Endothelial cell (in vitro differentiated cells): ENCODE measurements at places on chromosomes 1 and 21.
A peak's percentile ranks its signal among the peaks of the same experiment; 100 is the strongest.

DNA sequence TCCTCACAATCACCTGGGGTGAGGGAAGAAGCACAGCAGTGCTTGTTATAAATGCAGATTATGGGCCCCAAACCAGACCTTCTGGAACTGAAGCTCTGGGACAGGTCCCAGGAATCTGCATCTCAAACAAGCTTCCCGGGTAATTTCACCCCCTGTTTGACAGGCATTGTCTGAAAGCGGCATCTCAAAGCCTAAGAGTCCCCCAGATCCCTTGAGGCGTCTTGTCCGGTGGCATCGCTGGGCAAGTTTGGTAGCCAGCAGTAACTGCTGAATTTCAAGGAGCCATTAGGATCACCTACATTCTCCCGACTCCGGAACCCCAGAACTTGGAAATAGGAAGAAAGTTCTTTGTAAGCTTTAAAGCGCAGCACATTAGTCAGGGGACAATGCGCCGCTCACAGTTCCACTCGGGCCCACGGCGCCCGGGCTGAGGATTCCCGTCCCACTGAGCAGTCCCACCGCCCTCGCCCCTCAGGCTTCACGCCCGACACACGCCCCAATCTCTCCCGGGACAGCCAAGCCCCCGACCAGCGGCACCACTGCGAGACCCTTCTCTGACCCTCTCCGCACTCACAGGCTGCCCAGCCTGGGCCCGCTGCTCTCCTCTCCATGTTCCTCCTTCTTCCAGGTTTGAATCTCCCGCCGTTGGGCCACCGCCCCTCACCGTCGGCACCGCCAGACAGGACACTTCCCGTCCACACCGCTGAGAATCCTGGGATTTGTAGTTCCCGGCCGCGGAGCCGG is at the start of gene IQGAP3:
TSS of gene IQGAP3 (minus strand) at position 647 of the 744 bp plus-strand sequence. CDS start at position 611, 36 bp downstream.
- peak within 1 kb of the TSS; percentile 92 for H3K4me3 ChIP-seq
- peaks cover 21% of the 10 kb centered on the region for H3K4me1 ChIP-seq
- peaks cover 3% of the 10 kb centered on the region for H3K27me3 ChIP-seq
- DNase-seq = peak; percentile 87
- no peak within 1 kb of the TSS for H3K27ac ChIP-seq

- no peak overlapping the region for H3K4me3 ChIP-seq
- no peaks in the 10 kb centered on the region for H3K36me3 ChIP-seq
- H3K27me3 ChIP-seq = no peaks in the 10 kb centered on the region
- H3K4me1 ChIP-seq = peaks cover 41% of the 10 kb centered on the region
Measured at GRCh38 chr1:108041360-108042142, 76.6 kb upstream of the VAV3 start.

GRCh38 chr1:205998457-205999241 is 4.5 kb downstream of the RAB7B start:
- no peak overlapping the region for H3K27ac ChIP-seq
- H3K27me3 ChIP-seq = peaks cover 2% of the 10 kb centered on the region
- DNase-seq = no peak

DNA sequence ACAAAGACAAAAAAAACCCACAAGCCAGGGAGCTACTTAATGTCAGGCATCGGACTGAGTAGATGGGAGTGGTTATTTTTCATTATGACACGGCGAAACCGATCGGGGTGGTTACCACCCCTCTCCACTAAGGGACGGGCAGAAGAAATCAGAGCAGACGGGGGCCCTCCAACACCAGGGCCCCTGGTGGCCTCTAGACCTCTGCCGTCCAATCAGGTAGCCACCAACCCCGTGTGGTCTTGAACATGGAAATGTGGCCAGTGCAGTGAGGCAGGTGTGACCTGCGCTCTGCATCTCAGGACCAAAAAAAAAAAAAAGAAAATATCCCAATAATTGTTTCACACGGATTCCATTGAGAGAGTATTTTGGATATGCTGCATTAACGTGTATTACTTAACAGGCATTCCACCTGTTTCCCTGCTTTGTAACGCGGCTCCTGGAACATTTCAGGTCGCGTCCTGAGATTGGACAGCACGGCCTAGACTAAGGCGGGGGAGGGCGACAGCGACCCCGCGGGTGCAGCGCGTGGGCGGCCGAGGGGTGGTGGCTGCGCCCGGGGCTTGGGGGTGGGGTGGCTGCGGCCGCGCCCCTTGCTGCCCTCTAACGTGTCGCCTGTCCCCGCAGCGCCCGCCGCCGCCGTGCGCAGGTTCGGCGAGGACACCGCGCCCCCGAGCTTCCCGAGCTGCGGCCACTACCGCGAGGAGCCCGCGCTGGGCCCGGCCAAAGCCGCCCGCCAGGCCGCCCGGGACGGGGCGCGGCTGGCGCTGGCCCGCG is 48.3 kb downstream of the SIM2 start:
- peak; percentile 31 for DNase-seq
- peaks cover 35% of the 10 kb centered on the region for H3K4me1 ChIP-seq
- peaks cover 19% of the 10 kb centered on the region for H3K27me3 ChIP-seq
- H3K36me3 ChIP-seq = peaks cover 20% of the 10 kb centered on the region
- peak overlapping the region; percentile 70 for H3K27ac ChIP-seq

- H3K27ac ChIP-seq = no peak overlapping the region
- H3K4me1 ChIP-seq = peaks cover 33% of the 10 kb centered on the region
- no peaks in the 10 kb centered on the region for H3K36me3 ChIP-seq
- no peak for DNase-seq
- peaks cover 8% of the 10 kb centered on the region for H3K27me3 ChIP-seq
Measured at GRCh38 chr1:44830900-44831304, 12.2 kb downstream of the PTCH2 start.

DNA sequence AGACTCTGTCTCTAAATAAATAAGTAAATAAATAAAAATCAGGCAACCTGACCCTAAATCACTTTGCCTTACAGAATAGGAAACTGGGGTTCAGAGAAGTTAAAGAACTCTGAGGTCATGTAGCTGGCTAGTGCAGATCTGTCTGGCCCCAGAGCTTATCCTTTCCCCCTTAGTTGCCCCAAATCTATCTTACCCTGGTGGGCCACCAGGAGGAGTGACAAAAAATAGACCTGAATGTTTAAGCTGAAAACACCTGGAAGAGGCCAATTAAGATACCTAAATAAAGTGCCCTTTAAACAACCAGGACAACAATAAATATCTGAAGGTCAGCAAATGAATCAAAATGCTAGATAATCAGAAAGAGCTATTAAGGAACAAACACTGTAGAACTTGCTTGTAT is 59.7 kb downstream of the TEX35 start:
- no peak for DNase-seq
- no peak overlapping the region for H3K27ac ChIP-seq
- H3K27me3 ChIP-seq = no peaks in the 10 kb centered on the region
- no peak overlapping the region for H3K4me3 ChIP-seq
- no peaks in the 10 kb centered on the region for H3K36me3 ChIP-seq
- H3K4me1 ChIP-seq = no peaks in the 10 kb centered on the region

- no peak overlapping the region for H3K4me3 ChIP-seq
- no peak for DNase-seq
- peaks cover 9% of the 10 kb centered on the region for H3K27me3 ChIP-seq
- peak overlapping the region; percentile 96 for H3K27ac ChIP-seq
- peaks cover 36% of the 10 kb centered on the region for H3K4me1 ChIP-seq
- H3K36me3 ChIP-seq = no peaks in the 10 kb centered on the region
Measured at GRCh38 chr1:51569284-51570062, 47.4 kb upstream of the OSBPL9 start.

- no peak overlapping the region for H3K27ac ChIP-seq
- no peak for DNase-seq
- peaks cover 9% of the 10 kb centered on the region for H3K36me3 ChIP-seq
- peaks cover 7% of the 10 kb centered on the region for H3K4me1 ChIP-seq
- H3K4me3 ChIP-seq = no peak overlapping the region
Measured at GRCh38 chr1:239856924-239857323, 234.8 kb upstream of the FMN2 start.

DNA sequence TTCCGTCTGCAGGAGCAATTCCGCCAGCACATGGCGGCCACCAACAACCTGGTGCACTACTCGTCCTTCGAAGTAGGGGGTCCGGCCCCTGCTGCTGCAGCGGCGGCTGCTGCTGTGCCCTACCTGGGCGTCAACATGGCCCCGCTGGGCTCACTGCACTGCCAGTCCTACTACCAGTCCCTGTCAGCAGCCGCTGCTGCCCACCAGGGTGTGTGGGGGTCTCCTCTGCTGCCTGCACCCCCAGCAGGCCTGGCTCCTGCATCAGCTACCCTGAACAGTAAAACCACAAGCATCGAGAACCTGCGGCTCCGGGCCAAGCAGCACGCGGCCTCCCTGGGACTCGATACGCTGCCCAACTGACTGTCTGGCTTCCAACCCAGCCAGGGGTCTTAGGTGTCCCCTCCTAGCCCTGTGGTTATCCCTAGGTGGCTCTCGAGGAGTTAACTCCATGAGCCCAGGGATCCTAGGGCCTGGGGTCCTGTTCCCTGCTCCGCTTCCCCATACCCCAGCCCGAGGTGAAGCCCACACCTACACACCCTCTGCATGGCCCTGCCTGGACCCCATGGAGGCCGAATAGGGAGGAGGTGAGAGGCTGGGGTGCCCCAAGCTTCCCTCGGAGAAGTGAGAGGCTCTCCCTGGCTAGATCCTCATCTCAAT is 22.6 kb downstream of the DMBX1 start:
- H3K4me3 ChIP-seq = no peak overlapping the region
- peaks cover 12% of the 10 kb centered on the region for H3K4me1 ChIP-seq
- H3K27me3 ChIP-seq = peaks cover 10% of the 10 kb centered on the region

DNA sequence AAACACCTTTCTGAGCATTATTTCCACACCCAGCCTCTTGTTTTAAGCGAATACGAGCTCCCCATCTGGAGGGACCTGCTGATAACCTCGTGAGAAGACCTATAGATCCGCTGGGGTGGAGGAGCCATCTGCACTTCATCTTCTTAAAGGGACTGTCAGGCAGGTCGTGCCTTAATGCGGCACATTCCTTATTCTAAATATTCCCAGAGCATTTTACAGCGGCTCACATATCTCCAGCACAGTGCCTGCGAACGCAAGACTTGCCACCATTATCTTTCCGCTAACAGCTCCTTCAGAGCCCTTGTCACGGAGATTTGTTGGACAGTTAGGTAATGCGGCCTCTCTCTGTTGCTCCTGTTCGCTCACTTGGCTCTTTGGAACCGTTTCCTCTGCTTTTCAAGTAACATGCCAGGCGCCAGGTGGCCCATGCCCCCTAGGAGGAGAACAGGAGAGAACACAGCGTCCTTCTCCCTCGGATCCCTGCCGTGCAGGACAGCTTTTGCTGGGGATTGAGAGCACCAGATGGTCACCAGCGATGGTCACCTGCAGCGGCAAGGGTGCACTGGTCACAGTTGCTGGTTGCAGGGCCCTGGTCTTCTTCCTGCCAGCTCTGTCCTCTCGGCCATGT is 162.4 kb downstream of the PGBD5 start:
- H3K36me3 ChIP-seq = peaks cover 19% of the 10 kb centered on the region
- no peaks in the 10 kb centered on the region for H3K4me1 ChIP-seq
- H3K27ac ChIP-seq = no peak overlapping the region
- H3K4me3 ChIP-seq = no peak overlapping the region
- DNase-seq = no peak
- H3K27me3 ChIP-seq = no peaks in the 10 kb centered on the region

GRCh38 chr1:38579056-38579455 is 280.5 kb downstream of the RRAGC start:
- no peaks in the 10 kb centered on the region for H3K36me3 ChIP-seq
- H3K27ac ChIP-seq = no peak overlapping the region
- H3K27me3 ChIP-seq = peaks cover 6% of the 10 kb centered on the region
- no peak overlapping the region for H3K4me3 ChIP-seq

- no peak overlapping the region for H3K4me3 ChIP-seq
- H3K27me3 ChIP-seq = no peaks in the 10 kb centered on the region
- H3K4me1 ChIP-seq = no peaks in the 10 kb centered on the region
- no peak for DNase-seq
Measured at GRCh38 chr1:20090119-20090518, 20.1 kb downstream of the PLA2G5 start.

DNA sequence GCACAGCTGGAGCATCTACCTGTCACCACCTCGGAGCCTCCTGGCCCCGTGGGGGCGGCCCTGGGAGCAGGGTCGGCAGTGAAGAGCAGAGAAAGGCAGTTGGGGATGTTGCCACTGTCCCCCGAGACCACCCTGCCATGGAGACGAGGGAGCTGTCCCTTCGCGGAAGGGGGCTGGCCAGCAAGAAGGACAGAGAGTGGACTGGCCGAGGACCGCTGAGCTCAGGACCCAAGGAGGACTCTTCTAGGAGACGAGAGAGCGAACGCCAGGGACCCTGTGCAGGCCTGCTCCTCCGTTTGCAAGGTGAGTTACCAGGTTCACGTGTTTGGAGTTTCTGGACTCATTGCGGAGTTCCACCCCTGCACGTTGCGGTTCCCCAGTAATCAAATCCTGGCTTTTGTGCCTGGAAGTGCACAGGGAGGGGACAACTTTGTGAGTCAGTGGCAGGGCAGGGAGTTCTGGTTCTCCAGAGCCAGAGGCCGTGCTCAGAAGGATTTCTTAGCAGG is 5.6 kb upstream of the POFUT2 start:
- peaks cover 4% of the 10 kb centered on the region for H3K36me3 ChIP-seq
- no peak overlapping the region for H3K27ac ChIP-seq
- no peak for DNase-seq
- peaks cover 3% of the 10 kb centered on the region for H3K27me3 ChIP-seq
- peaks cover 11% of the 10 kb centered on the region for H3K4me1 ChIP-seq
- H3K4me3 ChIP-seq = no peak overlapping the region

GRCh38 chr21:35086357-35086756 is 37.3 kb upstream of the RUNX1 start:
- no peaks in the 10 kb centered on the region for H3K27me3 ChIP-seq
- no peak for DNase-seq
- no peaks in the 10 kb centered on the region for H3K36me3 ChIP-seq
- H3K27ac ChIP-seq = peak overlapping the region; percentile 62
- no peak overlapping the region for H3K4me3 ChIP-seq

- peaks cover 25% of the 10 kb centered on the region for H3K27me3 ChIP-seq
- H3K4me3 ChIP-seq = peak overlapping the region; percentile 98
- H3K4me1 ChIP-seq = peaks cover 68% of the 10 kb centered on the region
Measured at GRCh38 chr1:228085287-228085951, 2.9 kb downstream of the ARF1 start.

GRCh38 chr21:44300262-44300959 is 558 bp downstream of the PFKL start:
- peaks cover 5% of the 10 kb centered on the region for H3K27me3 ChIP-seq
- H3K27ac ChIP-seq = no peak overlapping the region
- peak overlapping the region; percentile 73 for H3K4me3 ChIP-seq
- peak; percentile 57 for DNase-seq
- peaks cover 9% of the 10 kb centered on the region for H3K4me1 ChIP-seq

DNA sequence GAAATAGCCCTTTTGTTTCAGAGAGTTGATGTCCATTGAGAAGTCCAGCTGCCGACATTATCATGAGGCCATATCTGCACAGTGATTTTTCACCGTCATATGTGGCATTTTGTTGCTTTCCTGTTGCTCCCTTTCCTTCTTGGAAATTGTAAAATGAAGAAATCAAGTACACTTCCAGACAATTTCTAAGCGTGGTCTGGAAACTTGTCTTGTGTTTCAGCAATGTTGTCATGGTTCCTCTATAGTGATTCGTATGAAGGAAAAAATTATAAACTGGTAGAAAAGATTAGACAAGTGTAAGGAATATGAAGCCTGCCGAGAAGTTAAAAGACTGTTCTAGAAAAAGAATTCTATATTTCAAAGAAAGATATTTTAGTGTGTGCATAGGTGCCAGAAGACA is 17.7 kb downstream of the NTNG1 start:
- H3K4me3 ChIP-seq = no peak overlapping the region
- H3K27ac ChIP-seq = no peak overlapping the region
- no peaks in the 10 kb centered on the region for H3K4me1 ChIP-seq
- no peak for DNase-seq
